ENCODE measurements at places on chromosomes 4 and X.

GRCh38 chr4:151143162-151143561 is 43.7 kb downstream of the RPS3A start:
- no peak for DNase-seq

DNA sequence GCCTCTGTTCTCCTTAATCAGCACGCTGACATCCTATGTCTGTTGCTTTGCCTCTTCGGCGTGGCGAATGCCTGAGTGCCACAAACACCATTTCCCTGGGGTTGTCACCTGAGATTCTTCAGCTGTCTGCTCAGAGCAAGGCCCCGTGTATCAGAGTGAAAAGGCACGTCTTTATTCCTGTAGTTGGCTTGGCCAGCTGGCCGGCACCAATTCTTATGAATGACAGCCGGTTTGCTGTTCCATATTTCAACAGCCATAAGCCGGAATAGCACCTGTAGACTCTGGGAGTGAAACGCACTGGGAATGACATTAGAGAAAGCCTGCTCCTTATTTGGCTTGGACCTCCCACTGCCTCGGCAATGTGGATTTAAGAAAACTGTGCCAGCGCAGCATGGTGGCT is 89.3 kb downstream of the MGST2 start:
- DNase-seq: no peak

- no peak for DNase-seq
Observed at GRCh38 chrX:136778916-136779315, 1.8 kb downstream of the ARHGEF6 start.

DNA sequence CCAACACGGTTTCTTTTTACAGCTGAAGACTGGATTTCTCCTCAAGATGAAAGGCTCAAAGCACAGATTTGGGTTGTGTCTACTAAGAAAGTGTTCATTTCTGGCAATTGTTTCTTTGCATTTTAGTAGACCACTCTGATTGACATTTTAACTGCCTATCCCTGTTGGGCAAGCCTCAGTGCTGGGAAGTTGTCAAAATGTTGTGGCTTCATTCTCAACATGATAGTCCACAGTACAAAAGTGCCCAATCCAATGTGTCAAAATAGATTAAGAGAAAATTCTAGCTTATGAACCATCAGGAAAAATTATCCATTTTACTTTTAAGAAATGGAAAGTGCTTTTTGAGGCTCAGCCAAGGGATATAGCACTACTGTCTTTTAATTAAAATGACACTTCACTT is 323.9 kb upstream of the PRPS2 start:
- no peak for DNase-seq

GRCh38 chrX:40062525-40063155 is 35.1 kb downstream of the BCOR start:
- DNase-seq: no peak

DNA sequence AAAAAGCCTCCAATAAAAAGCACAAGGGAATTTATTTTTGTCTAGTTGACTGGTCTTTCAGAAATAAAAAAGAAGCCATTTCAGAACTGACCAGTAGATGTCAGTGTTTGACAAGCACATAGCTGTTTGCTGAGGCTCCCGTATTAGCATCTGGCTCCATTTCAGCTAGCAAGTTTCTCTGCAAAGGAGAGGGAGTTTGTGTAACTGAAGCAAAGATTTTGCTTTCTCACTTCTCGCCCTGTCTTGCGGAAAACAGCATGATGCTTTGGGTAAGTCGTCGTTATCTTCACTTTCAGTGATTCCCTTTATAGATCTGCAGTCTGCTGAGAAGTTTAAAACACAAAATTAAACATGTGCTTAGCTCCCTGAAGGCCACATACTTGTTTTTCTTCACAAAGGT is 85.5 kb downstream of the CT47B1 start:
- DNase-seq: no peak

DNA sequence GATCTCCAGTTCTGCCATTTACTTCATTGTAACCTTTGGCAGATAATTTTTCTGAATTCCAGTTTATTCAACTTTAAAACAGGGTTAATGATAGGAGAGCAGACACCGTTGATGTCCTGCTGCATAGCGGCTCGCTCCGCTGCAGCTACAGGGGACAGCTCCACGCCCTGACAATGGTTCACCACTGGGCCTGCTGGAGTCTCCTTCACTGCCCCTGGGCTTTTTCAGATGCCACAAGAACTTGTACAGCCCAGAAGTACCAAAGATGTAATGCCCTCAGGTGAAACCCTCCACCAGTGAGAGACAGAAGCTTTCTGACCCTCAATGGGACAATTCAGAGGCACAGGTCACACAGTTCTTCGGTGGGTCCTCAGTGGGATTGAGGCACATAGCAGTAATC is 22.7 kb upstream of the SEPTIN11 start:
- DNase-seq: no peak

GRCh38 chr4:76689145-76689817 is 208.7 kb downstream of the SOWAHB start:
- peak; percentile 16 for DNase-seq

DNA sequence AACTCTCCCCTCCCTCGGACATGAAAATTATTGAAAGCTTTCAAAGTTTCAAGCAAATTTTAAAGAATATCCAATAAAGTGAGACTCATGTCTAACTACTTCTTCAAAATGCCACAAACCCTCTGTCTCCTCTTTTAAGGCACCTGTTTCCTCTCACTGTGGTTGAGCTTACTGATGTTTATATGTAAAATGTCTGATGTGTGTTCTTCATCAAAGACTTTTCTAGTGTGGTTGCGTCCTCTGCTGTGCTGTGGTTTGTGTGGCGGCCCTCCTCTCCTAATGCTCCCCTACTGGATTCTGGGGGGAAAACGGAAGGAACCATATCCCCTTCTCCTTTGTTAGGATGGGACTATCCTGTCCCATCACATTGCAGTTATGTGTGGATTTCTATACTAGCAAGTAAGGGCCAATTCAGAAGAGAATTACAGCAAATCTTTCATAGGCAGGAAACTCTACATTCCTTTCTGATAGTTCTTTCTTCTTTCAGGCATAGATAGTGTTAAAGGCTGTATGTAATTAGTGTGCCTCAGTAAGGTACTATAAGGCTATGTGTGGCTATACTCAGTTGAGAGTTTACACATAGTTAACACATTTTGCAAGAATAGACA is 221.0 kb upstream of the GPRIN3 start:
- DNase-seq: no peak

DNA sequence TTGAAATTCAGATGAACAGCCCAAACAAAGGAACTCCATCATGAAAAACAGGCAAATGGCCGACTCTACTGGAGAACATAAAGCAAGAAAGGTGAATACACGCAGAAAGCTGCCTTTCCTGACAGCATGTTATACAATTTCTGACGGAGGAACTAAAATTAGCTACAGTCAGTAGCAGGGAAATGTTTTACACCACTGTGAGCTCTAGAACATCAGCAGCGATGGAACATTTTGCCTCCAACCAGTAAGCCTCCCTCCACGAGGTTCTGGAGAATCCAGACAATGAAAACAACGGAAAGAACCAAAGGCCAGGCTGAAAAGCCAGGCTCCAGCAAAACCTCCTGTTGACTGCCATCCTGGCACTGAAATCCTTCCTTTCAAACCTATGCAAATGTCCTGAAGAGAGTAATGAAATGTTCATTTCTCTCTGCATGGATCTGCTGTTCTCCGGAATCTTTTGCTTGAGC is 78.9 kb downstream of the IRF2 start:
- no peak for DNase-seq

GRCh38 chr4:6352031-6352692 is 82.5 kb downstream of the WFS1 start:
- DNase-seq: no peak

DNA sequence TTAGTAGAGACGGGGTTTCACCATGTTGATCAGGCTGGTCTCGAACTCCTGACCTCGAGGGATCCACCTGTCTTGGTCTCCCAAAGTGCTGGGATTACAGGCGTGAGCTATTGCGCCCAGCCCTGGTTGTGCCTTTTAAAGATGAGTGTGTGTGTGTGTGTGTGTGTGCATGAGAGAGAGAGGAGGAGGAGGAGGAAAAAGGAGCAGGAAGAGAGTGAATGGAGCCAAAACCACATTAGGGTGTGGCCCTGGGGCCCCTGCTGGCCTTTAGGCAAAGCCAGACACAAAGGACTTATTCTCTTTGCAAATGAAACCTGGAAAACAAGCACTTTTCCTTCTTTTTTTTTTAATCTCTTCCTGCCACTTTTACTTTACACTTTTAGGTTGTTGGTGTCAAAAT is 48.2 kb upstream of the KLF3 start:
- no peak for DNase-seq

GRCh38 chr4:180698550-180699195 is 1544.5 kb upstream of the TENM3 start:
- no peak for DNase-seq

GRCh38 chr4:181939199-181939945 is 303.8 kb upstream of the TENM3 start:
- no peak for DNase-seq

DNA sequence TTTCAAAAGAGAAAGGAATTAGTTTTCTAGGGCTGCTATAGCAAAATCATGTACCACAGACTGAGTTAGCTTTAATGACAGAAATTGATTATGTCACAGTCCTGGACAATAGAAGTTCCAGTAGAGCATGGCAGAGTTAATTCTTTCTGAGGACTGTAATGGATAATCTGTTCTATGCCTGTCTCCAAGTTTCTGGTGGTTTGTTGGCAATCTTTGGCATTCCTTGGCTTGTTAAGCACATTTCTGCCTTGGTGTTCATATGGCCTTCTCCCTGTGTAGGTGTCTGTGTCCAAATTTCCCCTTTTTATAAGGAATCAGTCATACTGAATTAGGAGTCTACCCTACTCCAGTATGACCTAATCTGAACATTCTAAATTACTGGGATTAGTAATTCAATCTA is 336.1 kb upstream of the PABPC4L start:
- DNase-seq: no peak

- no peak for DNase-seq
Observed at GRCh38 chrX:15564981-15565579, 35.7 kb downstream of the ACE2 start.

GRCh38 chrX:15194146-15194545 is 75.7 kb downstream of the ASB9 start:
- DNase-seq: no peak

DNA sequence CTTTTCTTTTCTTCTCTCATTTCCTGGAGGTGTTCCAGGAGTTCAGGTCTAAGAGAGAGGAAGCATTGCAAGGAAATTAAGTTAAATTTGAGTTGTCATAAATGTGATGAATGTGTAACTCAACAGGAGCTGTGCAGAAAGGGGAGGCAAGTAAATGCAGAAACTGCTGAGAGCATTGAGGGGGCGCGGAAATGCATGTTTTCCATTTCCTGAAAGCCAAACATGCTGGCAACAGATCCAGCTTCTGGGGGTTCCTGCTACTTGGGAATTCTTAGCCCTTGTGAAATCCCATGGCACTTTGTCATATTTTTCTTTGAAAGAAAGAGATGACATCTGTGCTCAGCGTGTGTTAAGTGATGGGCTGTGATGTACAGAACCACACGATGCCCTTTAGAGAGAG is 33.8 kb upstream of the NAP1L5 start:
- DNase-seq: no peak

DNA sequence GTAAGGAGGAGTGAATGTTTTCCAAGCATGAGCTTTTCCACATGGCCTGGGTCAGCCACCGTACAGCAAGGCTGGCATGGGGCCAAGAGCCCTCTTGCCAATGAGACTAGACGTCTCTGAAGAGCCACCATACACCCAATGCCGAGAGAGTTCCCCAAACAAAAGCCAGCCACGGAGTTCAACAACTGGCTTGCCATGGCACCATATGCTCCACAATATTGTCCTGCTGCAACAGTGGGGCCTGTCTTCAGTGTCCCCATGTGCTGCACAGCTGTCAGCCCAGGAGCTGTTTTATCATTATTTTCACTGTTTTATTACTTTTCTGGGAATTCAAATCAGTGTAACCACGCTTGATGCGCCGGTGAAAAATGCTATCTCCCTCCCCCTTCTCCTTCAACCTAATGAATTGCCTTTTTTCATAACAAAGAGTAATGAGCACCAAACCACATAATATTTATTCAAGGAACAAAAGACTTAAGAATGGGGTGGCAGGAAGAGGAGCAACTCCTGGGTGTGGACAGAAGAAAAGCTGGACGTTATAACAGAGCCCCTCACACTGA is 18.4 kb downstream of the MAML3 start:
- DNase-seq: no peak

DNA sequence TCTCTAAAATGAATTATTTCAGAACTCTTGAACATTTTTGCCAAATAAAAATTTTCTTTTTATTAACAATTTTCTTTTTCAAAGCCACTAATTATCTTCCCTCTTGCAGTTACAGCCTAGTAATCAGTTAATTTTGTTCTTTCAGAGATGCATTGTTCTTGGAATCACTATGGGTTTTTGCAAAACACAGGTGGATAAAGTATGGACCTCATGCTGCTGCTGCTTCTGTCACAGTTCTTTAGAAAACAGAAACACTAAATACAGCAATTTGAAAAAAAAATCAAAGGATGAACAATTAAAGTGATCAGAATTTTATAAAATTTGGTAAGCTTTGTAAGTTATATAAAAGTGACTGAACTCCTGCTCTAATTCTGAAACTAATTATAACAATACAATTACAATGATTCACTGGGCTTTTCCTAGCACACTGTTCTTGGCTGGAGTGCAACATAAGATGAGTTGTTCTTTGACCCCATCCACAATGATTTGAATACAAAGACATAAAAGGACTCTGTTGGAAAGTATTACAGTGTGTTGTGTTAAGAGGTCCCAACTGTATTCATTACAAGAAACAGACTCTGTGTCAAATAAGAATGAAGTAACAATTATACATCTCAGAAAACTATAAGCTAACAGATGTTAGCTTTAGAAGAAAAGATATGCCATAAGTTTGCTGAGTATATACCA is 59.4 kb upstream of the GK2 start:
- DNase-seq: no peak

GRCh38 chr4:112002248-112002661 is 143.0 kb upstream of the FAM241A start:
- DNase-seq: no peak

DNA sequence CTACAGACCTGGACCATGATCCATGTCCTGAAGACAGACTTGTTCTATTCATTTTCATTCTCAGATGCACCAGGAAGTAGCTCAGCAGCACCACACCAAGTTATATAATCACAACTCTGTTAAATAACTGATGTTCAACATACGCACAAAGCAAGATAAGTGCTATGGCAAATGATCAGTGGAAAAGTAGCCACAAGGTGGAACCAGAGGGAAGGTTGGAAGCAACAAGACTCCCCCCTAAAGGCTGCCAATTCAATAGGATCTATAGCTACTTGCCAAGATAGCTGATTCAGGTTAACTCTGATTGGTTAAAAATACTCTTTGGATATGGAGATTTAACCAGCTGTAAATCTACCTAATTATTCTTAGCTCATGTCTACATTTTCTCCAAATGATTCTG is 23.7 kb upstream of the FAM47B start:
- no peak for DNase-seq

DNA sequence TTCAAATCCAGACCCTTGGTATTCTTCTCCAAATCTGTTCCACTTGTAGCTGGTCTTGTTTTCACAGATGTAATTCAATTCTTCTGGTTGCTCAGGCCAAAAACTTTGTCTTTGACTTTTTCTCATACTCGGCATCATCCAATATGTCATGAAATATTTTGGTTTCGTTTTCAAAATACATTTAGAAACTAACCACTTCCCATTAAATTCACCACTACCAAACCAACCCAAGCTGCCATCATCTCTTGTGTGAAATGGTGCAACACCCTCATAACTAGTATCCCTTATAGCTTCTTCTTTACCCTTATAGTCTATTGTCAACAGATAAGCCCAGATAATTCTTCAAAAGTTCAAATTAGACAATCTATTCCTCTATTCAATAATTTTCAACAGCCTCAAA is 192.1 kb downstream of the PRR32 start:
- DNase-seq: no peak

Measured in activated B cell treated with CpG ODN at 0.5 μM for 24 hours (primary cell).